HS-27A (cell line): ENCODE measurements at places on chromosomes 2 and 18.

DNA sequence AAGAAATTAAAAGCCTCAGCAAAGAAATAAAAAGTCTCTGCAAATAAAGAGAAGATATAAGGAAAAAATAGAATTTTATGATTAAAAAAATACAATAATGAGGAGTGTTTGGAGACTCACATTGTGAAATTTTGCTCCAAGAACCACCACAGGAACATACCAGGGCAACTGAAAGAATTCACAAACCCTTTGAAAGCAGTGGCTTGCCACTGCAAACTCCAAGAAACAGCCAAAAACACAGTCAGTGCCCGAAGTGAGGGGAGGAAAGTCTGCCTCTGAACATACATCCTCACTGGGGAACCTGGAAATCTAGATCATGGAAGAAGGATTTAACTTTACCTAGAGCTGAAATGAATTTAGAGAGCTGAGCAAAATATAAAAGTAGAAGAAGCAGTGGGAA lies 33.1 kb downstream of the EVA1A start:
- no peak for DNase-seq

DNA sequence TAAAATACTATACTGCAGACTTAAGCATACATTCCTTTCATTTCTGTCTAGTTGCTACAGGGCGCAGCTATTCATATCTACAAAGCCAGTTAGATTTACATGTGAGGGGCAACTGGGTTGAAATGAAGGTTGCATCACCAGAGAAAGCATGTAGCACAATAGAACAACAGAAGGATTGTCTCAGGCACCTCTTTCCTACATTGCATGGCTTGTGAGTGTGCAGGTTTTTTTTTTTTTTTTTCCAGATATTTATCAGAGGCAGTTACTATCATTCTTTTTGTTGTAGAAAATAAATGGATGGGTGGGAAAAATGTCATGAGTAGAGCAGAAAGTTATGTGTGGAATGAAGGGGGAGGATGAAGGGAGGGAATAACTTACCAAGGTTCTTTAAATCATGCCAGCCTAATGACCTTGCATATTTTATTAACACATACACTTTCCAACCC lies 86.8 kb downstream of the ERBB4 start:
- peak; percentile 20 for DNase-seq

DNA sequence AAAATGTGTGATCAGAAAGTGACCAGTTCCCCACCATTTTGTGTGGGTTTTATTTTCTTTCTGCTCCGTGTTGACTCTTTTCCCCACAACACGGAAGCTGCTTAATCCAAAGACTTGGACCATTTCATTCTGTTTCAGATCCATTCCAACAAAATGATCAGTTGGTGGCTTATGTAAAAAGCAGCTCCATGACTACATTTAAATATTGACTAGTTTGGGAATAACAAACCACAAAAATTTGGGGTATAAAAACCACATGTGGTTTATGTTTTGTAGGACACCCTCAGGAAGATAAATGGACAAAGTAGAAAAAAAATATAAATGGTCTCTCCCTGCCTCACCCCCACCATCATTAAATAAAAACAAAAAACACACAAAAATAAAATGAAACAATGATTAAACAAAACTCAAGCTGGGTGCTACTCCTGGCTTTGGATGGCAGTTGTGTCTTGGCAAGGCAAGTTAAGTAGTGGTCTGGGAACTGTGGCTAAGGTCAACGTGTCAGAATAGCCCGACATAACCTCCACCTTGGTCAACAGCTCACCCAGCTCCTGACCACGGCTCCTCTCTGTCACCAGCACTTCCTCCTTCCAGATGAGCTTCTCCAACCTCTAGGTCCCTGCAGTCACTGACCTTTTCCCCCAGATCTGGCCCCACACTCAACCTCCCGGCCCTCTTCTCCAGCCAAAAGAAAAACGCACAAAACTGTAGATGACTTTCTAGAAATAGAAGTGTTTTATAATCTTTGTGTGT lies 12.8 kb upstream of the WIPF1 start:
- DNase-seq: no peak

- DNase-seq: no peak
Measured at GRCh38 chr2:239268082-239268481, 132.7 kb downstream of the HDAC4 start.

DNA sequence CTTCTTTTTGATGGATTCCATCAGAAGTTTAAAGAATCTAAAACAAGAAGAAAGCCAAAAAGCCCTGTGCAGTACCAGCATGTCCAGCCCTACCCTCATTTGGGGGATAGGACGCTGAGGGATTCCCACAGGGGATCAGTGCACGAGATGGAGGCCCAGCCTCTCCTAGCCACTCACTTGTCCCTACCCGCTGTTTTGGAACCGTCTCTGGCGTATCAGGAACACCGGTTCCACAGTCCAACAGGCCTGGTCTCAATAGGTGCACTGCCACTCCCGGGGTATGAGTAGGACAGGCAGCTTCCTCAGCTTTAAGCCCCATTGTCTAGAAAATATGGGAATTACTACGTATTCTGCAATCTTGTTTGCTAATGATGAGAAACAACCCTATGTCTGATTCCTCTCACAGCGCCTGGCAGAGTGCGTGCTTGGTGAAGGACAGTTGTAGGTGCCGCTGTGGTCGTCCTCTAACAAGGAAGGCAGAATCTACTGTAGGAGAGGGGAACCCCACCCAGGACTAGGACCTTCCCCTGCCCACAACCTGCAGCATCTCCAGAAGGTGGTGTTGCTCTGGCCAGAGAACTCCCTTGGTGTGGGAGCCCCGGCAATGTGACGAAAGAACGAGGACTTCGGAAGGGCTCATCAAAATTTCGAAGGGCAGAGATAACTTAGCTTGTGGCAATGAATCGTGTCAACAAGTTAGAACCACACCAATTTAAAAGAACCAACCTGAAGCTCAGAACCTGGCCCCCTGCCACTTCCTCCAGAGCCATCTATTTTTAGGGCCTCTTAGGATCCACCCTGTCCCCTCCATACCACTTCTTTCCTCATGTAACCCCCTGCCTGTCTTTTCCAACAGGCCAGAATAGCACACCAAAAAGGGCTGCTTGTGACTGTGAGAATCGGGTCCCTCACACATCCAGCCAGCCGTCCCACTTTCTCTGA lies 71.7 kb downstream of the POLR1A start:
- DNase-seq: no peak

- DNase-seq: no peak
Measured at GRCh38 chr2:43184339-43184895, 42.0 kb downstream of the ZFP36L2 start.

- DNase-seq: no peak
Measured at GRCh38 chr2:60320724-60321123, 232.7 kb downstream of the BCL11A start.

DNA sequence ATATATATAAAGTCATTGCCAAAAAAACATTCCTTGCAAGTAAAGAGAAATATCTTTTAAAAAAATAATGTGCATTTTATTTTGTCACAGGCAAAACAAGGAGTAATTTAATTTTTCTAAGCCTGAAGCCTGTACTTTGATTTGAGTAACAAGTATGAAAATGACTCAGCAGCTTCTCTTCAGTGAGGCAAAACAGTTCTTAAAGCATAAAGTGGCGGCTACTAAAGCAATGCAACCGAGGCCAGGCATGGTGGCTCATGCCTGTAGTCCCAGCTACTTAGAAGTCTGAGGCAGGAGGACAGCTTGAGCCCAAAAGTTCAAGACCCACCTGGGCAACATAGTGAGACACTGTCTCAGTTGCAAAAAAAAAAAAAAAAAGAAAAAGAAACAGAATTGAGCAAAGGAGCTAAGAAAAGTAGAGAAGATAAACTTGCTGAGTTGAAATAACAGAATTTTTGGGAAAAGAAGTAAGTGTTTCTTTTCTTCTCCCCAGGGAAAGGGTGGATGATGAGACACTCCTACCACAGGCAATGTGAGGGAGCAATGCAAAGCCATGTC lies 29.6 kb downstream of the DOK1 start:
- DNase-seq: no peak

DNA sequence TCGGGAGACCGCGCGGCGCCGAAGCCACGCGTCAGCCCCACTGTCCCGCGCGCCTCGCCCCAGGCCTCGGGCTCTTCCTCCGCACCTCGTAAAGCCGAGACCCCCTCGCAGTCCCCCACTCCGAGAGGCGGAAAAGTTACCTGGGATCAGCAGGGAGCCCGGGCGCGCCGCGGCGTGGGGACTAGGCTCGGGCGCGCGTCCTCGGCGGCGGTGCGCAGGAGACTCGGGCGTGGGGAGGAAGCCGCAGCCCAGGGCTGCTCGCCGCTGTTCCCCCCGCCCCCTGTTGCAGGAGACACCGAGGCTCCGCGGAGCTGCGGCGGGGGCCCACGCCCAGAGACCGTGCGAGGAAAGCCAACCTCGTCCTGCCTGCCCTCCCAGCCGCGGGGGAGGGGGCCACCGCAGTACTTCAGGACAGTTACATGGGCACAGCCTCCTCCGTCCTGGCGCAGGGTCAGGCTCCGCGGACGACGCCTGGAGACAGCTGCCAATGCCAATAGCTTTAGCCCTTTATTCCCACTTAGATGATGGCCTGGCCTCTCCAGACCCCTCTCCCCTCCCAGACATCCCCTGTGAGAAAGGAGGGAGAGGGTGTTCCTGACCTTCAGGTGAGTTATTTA lies at the start of gene EPB41L3:
Gene EPB41L3 (minus strand): TSS at position 225 of the 617 bp plus-strand sequence. CDS start 54,814 bp downstream, outside the sequence.
- DNase-seq: no peak

DNA sequence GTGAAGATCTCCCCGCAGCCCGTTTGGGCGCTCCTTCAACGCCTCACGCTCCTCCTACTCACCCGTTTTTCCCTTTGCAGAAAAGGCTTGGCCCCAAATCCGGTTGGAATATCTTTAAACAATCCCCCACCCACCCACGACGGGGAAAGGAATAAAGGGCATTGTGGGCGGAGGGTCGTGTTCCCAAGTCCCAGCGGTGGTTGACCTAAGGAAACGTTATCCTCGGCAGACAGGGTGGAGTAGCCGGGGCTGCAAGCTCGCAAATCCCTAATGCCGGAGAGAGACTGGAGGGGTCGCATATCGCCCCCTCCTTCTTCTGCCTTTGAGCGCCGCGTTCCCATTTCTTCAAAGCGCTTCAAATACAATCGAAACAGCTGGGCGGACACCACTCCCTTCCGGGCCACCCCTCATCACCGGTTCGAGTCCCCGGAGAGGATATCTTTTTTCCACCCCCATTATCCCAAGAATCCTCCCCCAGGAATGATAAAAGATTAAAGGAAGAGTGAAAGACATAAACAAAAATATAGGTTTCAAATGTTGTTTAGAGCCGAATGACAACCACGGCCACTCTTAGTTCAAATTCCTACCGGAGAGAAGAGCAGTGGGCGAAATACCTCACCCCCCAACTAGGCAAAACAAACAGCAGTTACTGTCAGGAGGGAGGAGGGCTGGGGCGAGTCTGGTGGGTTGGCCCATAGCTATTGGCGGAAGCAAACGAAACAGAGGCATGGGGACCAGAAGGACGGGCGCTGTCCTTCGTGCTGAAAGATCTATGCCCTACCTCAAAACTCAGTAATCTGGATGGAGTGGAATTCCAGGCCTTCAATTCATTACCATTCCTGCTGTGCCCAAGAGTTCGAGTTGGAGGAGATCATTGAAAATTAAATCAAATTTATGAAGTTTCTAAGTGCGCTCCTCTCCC lies 2.8 kb upstream of the GAD1 start:
- DNase-seq: no peak

DNA sequence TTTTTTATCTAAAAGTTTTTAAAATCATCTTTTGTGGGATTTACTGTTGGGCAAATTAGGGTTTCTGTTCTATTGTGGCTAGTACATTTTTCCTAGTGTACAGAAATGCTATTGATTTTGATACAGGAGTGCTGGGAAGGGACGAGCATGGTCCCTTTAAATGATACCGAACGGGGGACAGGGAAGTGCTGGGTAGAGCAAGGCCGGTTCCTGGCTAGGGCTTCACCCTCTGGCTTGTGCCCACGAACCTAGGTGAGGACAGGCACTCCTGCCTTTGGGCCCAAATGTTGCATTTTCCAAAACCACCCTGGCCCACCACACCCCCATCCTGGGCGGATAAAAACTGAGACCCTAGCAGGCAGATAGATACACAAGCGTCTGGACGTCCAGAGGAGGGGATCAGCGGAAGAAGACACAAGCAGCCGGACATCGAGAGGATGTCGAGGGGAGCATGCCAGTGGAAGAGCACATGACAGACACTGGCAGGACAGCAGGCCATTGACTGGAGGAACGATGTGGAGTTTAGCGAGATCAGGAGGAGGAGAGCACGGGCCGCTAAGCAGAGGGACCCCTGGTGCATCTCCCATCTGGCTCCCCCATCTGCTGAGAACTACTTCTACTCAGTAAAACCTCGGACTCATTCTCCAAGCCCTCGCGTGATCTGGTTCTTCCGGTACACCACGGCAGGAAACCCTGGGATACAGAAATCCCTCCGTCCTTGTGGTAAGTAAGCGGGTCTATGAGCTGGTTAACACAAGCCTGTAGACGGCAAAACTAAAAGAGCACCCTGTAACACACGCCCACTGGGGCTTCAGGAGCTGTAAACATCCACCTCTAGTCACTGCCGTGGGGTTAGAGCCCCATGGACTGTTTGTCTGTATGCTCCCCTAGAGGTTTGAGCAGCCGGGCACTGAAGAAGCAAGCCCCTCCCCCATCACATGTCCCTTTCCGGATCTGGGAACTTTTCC lies 13.5 kb upstream of the CALCRL start:
- no peak for DNase-seq

DNA sequence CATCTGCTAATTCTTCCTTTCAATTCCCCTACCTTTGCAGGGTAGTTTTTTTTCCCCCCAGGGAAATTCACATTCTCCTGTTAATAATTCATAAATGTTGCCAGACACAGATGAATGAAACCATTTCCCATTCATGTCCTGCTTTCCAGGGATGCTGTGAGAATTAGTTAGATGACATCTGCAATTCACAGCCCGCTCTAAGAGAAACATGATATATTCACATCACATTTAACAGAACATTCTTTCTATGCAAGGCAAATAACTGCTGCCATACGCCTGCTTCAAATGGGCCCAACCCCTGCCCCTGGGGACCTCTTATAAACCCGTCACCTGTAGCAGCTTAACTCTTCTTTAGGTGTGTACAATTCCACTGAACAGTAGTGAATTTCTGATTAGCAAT lies 110.6 kb upstream of the CTAGE1 start:
- no peak for DNase-seq

DNA sequence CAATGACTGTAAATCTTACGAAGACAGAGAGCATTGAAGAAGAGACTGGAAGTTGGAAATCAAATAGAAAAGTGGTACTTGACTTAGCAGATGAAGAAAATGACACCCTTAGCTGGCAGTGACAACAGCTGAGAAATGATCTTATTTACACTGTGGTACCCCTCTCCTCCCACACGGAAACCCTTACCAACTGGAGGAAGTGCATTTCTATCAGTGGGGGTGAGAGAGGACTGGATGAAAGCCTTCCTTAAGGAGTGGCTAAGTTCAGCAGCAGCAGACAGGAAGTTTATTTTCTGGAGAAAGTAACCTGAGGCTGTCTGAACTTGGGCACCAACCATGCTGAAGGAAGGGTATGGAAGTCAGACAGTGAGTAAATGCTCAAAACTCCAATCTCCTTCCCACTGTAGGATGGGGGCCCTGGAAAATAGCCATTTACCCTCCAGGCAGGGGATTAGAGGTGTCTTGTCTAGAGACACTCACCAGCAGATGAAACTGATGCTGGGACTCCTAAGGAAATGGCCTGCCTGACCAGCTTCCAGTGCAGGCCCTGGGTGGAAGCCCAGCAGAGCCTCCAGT lies 160.2 kb upstream of the NCK2 start:
- no peak for DNase-seq
